Effector memory CD4-positive, alpha-beta T cell (primary cell): ENCODE measurements at places on chromosomes 6 and 20.

DNA sequence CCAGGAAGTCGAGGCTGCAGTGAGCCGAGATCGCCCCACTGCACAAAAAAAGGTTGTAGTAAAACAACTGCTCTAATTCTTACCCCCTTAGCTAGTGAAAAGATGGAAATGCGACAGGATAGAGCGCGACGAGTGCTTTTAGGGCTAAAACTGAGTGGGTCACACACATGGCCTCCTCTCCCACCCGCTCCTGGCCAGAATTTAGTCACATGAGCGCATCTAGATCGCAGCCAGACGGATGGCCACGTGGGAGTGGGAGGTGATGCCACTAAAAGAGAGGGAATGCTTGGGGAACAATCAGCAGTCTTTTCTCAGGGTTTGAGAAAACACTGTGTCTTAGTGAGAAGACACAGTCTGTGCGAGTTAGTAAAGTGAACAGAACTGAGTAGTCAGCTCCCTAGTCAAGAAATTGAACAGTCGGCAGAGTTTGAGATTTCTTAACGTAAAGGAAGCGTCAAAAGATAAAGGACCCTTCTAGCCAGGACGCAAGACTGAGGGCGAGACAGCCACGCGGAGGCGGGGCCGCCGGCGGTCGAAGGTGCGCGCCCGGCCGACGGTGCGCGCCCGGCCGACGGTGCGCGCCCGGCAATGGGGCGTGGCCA lies 664 bp upstream of the ACTR5 start:
- DNase-seq = no peak

DNA sequence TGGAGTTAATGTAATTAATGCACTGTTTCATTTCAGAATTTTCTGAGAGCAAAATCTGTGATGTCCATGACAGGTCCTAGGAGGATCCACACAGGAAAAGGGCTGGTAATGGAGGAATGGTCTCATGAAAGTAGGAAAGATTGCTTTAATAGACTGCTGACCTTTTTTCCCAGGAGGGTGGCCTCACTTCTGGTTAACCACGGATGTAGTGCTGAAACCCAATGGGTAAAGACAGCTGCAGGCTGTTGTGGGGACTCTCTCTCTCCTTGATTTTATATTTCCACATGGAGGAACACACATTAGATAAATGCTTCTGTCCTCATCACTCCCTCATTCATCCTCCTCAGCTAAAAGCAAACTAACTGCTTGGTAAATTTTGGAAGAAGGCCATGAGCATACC lies 23.6 kb upstream of the RIPOR2 start:
- DNase-seq = no peak

DNA sequence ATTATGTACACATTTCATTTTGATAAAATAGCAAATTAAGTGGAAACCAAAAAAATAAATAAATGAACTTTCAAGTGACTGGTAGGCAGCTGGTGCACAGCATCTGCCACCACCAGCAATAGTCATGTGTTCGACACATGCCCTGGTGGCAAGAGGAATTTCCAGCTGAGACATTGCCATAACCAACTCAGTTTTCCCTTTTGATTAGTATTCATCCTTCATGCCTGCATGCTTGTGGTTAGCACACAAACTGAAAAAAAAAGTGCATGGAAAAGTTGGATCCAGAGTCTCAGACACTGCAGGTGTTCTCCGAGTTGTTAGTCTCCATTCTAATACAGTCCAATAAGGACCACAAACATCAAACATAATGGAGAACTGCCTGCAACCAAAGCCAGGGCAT lies 156.0 kb upstream of the SOX4 start:
- no peak for DNase-seq

GRCh38 chr6:164108869-164109769 lies 694.6 kb downstream of the QKI start:
- DNase-seq = no peak

DNA sequence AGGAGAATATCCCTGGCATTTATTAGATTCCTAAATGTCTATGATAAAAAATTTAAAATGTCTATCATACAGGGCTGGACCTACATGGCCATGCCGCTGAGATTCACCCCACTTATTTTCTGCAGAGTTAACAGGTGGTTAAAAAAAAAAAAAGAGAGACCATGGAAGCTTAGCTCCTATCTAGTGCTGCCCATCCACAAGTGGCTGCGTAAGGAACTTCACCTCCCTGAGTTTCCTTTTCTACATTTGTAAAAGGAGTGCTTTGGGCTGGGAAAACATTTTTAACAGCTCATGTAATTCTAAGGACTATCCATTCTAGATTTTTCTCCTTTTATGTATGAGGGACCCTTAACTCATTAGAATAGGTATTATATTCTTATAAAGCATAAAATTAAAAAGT lies 534.1 kb downstream of the MMUT start:
- DNase-seq = no peak

DNA sequence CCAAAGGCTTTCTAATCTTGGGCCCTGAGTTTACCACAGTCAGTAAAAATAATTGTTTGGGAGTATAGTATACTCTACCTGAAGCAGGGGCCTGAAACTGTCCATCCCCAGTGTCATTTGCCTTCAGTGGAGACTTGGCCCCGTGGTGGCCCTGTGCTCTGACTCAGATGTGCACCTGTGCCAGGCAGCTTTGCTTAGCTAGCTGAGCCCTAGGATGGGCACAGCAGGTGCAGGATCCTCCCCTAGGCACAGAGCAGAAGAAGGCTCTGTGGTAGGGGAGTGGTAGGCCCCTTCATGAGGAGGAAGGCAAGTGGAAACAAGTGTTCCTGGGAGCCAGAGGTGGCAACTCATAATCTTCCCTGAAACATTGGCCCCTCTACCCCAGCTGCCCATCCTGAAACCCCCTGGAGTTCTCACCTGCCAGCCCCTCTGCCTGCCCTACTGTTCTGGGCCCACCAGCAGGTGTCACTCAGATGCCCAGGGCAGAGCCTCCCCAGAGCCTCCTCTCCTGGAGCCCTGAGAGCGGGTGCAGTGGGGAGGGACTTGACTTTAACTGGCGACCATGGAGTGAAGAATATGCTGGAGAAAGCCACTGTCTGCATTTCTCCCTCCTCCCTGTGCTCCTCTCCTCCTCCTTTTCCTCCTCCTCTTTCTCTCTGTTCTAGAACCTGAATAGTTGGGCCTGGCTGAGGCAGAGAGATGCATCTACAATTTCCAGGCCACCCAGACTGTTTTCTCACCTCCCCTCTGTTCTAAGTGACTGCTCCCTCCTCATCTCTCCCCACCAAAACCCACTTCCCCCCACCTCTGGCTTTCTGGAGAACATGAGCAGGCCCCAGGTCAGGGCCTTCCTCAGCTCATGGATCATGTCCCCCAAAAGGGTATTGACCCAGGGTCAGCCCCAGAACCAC lies 2.9 kb downstream of the CPNE5 start:
- DNase-seq = no peak
